Effector memory CD8-positive, alpha-beta T cell (primary cell): ENCODE measurements at places on chromosomes 12 and 14.

- no peak for DNase-seq
Observed at GRCh38 chr14:95149441-95149840, 7.9 kb downstream of the DICER1 start.

GRCh38 chr12:78530100-78530765 lies 334.3 kb upstream of the SYT1 start:
- no peak for DNase-seq

- no peak for DNase-seq
Observed at GRCh38 chr12:81077686-81078441, at the start of gene ACSS3. TSS of gene ACSS3 (plus strand) at chr12:81078079. CDS start at chr12:81078121, 42 bp downstream.

DNA sequence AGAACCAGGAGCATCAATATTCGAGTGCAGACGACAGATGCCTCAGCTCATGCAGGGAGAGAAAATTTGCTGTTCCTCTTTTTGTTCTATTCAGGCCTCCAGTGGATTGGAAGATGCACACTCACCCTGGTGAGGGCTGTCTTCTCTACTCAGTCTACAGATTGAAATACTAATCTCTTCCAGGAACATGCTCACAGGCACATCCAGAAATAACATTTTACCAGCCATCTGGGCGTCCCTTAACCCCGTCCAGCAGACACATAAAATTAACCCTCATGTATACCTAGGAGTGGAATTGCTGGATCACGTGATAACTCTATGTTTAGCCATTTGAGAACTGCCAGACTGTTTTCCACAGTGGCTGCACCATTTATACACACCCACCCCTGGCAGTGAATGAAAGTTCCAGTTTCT lies 4.5 kb upstream of the OAS2 start:
- DNase-seq = no peak

- DNase-seq = no peak
Observed at GRCh38 chr12:105083031-105083430, 1.2 kb downstream of the ALDH1L2 start.

- no peak for DNase-seq
Observed at GRCh38 chr14:36279306-36280190, 40.9 kb downstream of the MBIP start.

- DNase-seq = no peak
Observed at GRCh38 chr12:119157528-119157927, 21.2 kb upstream of the HSPB8 start.

- no peak for DNase-seq
Observed at GRCh38 chr14:39505812-39506211, 73.6 kb upstream of the FBXO33 start.

- DNase-seq = no peak
Observed at GRCh38 chr14:33634631-33635030, 316.2 kb downstream of the EGLN3 start.

GRCh38 chr12:66312189-66312588 lies 9.9 kb downstream of the HELB start:
- DNase-seq = no peak

DNA sequence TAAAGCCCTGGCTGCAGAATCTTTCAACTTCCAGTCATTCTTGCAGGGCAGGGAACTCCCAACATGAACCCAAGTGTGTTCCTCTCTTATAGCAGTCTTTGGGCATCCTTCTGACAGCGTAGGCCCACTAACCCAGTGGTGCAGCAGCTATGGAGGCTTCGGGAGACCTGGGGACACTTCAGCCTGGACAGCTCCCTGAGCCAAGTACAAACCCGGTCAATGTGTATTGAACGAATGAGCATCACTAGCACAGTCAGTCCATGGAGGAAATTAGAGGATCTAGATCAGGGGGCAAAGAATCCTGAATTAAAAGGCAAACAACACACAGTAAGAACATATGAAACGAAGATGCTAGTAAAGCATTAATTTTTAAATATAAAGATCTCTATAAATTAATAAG lies 41.8 kb downstream of the KIAA0586 start:
- DNase-seq = no peak

- no peak for DNase-seq
Observed at GRCh38 chr12:104714369-104714768, 243.7 kb downstream of the SLC41A2 start.

- DNase-seq = no peak
Observed at GRCh38 chr12:89433634-89434033, 81.3 kb upstream of the DUSP6 start.

DNA sequence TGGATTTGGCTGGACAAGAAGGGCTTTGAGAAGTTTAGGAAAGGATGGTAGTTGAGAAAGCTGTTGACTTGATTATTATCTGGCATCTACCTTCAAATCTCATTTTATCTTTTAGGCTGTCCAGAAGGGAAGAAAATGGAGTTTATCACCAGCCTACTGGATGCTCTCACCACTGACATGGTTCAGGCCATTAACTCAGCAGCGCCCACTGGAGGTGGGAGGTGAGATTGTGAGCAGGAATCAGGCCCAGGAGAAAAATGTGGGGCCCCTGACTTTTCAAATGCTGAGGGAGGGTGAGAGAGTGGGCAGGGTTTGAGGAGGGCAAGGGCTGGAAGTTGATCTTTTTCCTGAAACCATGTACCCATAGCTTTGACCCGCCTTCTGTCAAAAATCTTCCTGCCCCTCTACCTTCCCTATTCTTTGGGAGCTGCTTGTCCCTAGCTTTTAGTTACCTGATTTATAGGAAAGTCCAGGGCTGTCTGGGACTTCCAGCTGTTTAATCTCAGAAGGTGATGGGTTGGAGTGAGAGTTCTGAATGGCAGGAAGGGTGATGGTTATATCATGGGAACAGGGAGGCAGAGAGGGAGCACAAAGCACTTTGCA lies 134.2 kb downstream of the SMOC1 start:
- DNase-seq = no peak

DNA sequence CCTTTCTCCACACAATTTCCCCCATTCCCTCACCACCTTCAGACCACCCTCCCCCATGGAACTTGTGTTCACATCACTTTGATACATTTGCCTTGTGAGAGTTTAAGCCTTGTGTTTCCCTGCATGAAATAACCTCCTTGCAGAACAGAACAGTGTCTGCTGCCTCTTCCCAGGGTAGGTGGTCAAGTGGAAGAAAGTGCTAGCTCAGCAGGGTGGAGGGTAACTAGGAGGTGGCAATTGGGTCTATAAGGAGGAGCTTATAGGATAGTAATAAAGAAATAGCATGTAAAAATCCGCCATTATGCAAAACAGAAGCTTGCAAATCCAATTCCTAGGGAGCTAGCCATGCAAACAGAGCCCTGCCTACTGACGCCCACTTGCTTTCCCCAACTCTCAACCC lies 13.9 kb upstream of the KRT8 start:
- DNase-seq = no peak

- no peak for DNase-seq
Observed at GRCh38 chr12:62895351-62895877, 39.5 kb downstream of the PPM1H start.

DNA sequence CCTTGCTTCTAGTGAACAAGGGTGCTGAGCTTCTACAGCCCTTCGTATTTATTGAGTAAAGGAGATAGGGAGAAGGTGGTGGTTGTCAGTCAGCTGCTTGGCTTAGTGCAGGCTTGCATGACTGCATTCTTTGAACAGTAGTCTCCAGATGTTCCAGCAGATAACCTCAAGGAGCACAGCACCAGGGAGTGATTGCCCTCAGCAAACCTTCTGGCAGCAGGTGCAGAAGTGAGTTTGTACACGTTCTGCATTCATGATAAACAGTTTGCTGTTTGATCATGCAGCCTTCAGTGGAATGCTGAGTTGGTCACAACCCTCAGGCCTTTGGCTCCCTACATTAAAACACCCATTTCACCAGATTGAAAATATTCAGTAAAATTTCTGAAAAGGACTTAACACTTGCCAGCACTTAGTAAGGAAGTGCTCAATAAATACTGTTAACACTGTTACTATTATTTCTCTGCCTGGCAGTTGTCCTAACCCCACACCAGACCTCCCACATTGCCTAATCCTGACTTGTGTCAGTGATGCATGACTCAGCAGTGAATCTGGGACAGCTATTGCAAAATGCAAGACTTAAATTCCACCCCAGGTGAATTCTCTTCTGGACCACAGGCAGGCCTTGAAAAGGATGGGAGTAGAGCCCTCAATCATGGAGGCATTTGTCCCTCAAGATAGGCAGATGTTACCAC lies 18.9 kb upstream of the CARMIL3 start:
- DNase-seq = no peak

- DNase-seq = no peak
Observed at GRCh38 chr14:86296173-86296572, 766.2 kb downstream of the FLRT2 start.

DNA sequence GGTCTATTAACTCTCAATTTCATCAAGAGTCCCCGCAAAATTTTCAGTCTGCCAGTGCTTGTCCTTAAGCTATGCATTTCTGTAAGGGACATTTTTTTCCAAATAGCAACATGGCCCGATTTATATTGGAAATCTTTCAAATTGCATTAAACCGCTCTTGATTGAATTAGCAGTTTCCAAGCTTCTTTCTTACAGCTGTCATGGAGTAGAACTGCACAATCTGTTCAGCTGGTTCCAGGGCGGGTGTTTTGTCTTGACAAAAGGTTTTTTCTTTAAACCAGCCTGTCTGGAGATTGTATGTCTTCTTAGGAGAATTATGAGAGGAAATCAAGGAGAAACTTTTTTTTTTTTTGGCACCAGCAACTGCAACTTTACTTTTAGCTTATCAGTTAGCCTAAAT lies 185.8 kb downstream of the ALG10B start:
- DNase-seq = no peak

GRCh38 chr14:73731111-73731510 lies 16.9 kb upstream of the PNMA1 start:
- no peak for DNase-seq

DNA sequence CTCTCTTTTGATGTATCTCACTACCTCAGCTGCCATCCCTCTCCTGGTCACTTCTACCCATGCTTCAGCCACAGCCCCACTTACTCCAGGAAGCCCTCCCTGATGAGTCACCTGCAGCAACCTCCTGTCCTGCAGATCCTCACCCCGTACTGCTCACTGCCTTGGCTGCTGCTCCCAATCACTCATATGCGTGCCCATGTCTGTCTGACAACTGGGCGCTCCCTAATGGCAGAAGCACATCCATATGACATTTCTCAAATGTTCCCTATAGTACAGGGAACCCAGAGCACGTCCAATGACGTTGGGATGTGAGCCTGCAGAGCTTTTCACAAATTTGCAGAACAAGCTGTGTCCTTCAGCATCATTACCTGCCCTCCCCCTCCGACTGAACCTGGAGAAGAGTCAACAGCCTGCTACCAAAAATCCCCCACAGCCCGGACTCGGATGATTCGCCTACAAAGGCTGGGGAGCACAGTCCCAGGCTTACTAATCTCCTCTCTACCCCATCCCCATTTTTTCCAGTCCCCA lies 90.0 kb downstream of the SINHCAF start:
- no peak for DNase-seq

GRCh38 chr14:20179218-20179617 lies 11.5 kb upstream of the OR11G2 start:
- DNase-seq = no peak

- no peak for DNase-seq
Observed at GRCh38 chr14:65438266-65438933, 25.9 kb downstream of the FUT8 start.

DNA sequence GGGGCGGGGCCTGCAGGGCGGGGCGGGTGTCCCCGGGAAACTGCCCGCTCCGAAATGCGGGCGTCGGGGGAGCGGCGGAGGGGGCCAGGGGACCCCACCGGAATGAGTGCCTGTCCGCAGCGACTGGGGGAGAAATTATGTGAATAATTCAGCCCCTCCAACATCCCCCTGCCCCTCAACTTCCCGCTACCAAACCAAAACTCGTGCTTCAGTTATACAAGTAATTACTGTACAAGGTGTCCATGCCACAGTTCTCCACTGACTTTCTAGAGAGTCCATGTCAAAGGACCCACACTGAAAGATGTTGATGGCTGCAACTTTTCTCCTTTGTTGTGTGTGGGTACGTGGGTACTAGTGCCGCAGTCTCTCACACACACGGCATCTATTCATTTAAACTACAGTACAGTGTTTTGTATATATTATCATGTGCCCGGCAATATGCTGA lies 414 bp upstream of the CDK17 start:
- no peak for DNase-seq

- peak; percentile 54 for DNase-seq
Observed at GRCh38 chr12:111056618-111057521, 136.5 kb upstream of the MYL2 start.
